ENCODE measurements at places on chromosomes 4 and X. TPM values are rescaled to one million over a fixed set of nuclear protein-coding genes. Genes with fewer than 3 reads are reported as not detected.

The SNX12 gene
- 66.3 TPM for total RNA-seq

The ACSL1 gene
- 41.7 TPM for total RNA-seq

The VCX3A gene
- total RNA-seq: not detected

The ZNF330 gene
- total RNA-seq: 16.2 TPM

The RTL5 gene
- 2.9 TPM for total RNA-seq

The ARMCX6 gene
- total RNA-seq: 30.3 TPM

The HERC5 gene
- total RNA-seq: 4.7 TPM

The CENPVL2 gene
- total RNA-seq: not detected

The PPP4R3C gene
- not detected for total RNA-seq

The OPN1MW gene
- not detected for total RNA-seq

The MGARP gene
- 14.9 TPM for total RNA-seq

The PAGE2B gene
- total RNA-seq: not detected

The TRIML2 gene
- not detected for total RNA-seq

The BGN gene
- 39.8 TPM for total RNA-seq

The CTSO gene
- 25.4 TPM for total RNA-seq

The ARHGAP6 gene
- total RNA-seq: 0.97 TPM

The FAM9B gene
- not detected for total RNA-seq

The CDKN2AIP gene
- total RNA-seq: 17.7 TPM

The TLL1 gene
- 1.5 TPM for total RNA-seq

The CPE gene
- total RNA-seq: 70.3 TPM

The EDNRA gene
- total RNA-seq: 36.5 TPM

The MAGEA2B gene
- not detected for total RNA-seq

The NDNF gene
- 11.8 TPM for total RNA-seq

The AFP gene
- not detected for total RNA-seq

The PAGE4 gene
- total RNA-seq: not detected

All from hair follicle dermal papilla cell (primary cell).